ENCODE measurements at places on chromosomes 1 and 21.

- DNase-seq, result no peak
Measured at GRCh38 chr1:25487628-25488027, 55.8 kb upstream of the LDLRAP1 start.

- DNase-seq, result peak; percentile 50
Measured at GRCh38 chr21:32757804-32758203, 13.8 kb downstream of the PAXBP1 start.

DNA sequence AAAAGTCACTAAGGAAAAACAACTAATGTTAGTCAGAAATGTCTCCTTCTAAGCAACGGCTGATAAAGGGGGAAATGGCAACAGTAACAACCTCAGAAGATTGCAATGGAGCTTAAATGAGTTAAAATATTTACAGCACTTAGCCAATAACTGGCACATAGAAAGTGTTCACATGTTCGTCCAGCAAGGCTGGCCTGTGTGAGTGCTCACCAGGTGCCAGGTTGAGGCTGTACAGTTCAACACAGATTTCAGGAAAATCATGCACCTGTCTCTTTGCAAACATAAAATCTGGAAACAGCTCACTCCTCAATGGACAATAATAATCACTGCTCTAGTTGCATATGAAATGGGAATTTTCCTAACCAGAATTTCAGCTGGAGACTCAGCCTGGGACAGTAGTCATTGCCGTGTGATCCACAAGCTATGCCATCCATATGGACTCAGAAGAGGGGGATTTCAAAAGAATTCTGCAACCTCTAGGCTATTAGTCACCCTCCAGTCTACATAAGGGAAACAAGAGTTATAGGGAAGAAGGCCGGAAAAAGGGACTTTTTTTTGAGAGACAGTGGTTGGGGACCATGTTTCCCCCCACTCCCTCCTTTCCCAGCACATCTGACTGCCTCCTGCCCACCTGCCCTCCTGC lies 68.6 kb downstream of the SYDE2 start:
- peak; percentile 26 for DNase-seq

DNA sequence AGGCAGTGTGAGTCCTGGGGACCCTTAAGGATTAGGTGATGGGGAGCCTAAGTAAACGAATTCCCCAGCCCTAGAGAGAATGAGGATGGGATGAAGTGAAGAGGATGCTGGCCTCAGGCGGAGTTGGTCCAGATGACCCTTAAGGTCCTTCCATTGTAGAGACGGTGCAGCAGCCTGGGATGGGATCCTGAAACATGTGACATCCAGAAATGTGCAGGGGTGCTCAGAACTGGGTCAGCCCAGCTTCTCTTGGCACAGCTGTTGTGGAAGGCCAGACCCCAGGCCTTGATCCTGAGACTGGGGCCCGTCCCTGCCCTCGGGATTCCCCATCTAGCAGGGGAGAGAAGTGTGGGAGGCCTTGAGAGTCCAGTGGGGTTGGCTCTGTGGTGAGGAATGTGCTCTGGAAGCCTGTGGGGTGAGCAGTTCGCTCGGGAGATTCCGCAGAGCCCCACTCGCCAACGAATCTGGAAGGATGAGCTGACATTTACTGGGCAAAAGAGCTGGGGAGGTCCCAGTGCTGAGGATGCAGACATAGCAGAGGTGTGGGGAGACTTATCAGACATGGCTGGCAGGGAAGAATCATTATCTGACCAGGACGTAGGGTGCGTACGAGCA lies 28.1 kb downstream of the A3GALT2 start:
- DNase-seq, result no peak

DNA sequence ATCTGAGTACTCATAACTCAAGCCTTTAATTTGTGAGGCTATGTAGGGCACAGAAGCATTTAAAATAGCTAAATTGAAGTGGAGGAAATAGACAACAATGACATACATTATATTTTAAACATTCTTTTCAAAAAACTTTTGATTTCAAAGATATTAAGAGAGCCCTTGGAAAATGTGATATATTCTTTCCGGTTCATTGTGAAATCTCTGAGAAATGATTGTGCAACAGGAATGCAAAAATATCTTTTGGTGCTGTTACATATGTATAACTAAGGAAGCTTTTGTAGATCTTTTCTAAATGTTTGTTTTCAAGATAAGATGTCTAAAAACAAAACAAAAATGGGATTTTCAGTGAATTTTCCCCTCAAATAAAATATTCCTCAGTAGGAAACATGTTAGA lies 185.2 kb downstream of the LEPR start:
- DNase-seq, result no peak

- peak; percentile 4 for DNase-seq
Measured at GRCh38 chr1:211336161-211336560, 9.5 kb downstream of the TRAF5 start.

DNA sequence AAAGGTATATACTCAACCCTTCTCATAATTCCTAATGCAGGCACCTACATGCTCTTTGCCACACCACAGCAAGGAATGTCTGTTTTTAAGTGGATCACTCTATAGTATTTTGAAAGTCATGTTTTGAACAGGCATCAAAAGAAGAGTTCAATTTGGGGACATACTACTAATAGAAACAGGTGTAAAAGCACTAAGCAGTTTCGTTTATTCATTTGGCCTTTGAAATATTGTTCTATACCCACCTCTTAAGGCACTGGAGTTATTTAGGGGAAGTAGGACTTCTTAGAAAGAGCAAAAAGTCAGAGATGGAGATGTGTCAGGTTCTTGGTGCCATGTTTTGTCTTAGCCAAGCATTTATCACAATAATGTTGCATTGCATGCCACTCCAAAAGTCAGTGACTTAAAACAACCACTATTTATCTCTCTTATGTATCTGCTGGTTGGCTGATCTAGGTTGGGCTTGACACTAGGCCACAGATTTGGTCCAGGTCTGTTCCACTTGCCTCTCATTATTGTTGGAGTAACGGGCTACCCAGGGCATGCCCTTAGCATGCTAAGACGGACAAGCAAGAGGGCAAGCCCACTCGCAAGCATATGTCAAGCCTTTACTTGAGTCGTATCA lies 107.5 kb downstream of the RGL1 start:
- DNase-seq, result no peak

DNA sequence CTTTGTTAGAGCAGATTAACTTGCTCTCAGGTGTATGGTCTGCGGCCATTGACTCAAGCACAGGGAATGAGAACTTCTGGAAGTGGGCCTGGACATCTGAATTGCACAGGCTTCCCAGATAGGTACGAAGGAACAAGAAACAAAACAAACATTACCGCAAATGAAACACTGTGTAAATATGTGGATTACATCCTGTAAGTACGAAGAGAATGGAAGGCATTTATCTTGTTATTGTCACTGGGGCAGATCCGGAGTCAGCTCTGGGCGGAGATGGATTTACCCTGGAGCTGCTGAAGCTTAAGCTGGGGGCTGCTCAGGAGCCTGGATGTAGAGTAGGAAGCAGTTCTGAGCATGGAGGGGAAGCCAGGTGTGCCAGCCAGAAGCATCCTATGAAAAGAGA lies 6.8 kb downstream of the HES2 start:
- peak; percentile 55 for DNase-seq

DNA sequence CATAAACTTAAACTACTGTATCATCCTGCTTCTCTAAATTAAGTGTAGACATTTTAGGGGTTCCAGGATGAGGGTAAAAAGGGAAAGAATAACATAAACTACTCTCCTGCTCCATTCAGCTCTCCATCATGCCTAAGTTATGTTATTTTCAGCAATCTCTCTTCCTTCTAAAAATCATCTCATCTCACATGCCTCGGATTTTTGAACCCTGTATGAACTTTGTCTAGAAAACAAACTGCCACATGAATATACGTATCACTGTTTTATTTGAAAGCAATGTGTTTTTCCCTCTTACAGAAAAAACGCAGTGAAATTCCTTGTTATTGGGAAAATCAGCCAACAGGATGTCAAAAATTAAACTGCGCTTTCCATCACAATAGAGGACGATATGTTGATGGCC lies 32.6 kb downstream of the ZBED6 start:
- no peak for DNase-seq

DNA sequence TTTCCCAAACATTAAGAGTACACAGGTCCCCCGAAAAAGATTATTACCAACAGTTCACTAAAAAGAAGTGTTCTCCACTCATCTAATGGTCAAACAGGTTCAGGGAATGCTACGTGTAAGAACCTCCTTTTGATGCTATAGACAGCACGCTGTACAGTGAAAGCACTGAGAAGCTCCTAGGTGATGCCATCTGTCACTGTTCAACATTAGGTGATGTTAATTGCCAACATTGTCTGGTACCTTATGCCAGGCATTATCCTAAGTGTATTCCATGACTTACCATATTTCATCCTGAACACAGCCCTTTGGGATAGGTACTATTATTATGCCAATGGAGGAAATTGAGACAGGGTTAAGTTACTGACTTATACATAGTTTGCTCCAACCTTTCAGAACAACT lies 82.1 kb downstream of the DAB1 start:
- no peak for DNase-seq

DNA sequence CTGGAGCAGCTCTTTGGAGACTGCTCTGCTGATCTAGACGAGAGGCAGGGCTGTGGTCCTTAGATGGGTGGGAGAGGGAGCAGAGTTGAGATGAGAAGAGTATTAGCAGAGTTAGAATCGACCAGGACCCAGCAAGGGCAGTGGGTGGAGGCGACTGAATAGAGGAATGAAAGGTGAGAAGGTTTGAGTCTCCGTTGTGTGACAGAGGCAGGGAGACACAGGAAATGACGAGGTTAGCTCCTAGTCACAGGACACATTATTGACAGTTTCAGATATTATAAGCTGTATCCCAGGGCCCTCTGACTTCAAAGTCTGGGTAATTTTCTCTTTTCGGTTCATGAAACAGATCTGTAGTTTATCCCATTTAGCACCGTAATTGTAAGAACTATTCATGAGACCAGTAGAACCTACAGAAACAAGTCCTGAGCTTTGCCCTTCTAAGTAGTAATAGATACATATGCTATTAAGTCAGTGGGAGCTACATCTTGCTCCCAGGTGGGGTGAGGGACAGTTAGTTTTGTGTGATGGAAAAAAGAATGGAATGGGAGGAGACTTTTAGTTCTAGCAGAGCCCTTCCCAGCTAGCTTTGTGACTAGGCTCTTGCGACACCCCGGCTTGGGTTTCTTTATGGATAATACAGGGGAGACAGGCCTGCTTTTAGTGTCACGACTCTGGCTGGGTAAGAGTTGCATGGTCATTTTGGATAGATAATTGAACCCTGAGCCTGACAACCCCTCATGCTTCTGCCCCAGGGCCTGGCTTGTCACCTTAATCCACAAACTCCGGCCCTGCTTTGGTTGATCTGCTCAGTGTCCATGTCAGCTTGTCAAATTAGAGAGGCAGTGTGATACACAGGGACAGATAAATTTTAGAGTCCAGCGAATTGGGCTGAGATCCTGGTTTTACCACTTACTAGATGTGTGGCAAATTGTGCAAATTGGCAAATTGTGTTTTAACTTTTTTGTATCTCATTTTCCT lies 70.2 kb downstream of the UCK2 start:
- no peak for DNase-seq

- DNase-seq, result peak; percentile 10
Measured at GRCh38 chr1:171245458-171246064, 2.7 kb upstream of the FMO1 start.

DNA sequence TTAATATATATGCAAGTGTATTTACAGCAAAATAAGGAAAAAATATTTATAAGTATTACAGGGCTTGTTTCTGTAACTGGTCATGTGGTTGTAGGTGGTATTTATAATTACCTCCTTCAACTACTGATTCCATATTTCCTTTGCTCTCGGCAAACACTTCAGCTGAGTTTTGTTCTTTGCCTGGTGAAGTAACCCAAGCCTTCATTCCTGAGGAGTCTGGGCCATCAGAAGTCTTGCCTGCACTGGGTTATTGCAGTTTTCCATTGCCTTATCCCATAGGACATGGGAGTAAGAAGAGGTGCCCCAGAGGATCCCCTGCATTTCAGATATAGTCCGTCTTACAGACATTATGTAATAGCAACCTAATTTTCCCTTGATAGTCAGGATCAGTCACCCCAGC lies 23.8 kb downstream of the MARK1 start:
- DNase-seq, result no peak

GRCh38 chr21:38798481-38798882 lies 7.2 kb upstream of the ETS2 start:
- no peak for DNase-seq

DNA sequence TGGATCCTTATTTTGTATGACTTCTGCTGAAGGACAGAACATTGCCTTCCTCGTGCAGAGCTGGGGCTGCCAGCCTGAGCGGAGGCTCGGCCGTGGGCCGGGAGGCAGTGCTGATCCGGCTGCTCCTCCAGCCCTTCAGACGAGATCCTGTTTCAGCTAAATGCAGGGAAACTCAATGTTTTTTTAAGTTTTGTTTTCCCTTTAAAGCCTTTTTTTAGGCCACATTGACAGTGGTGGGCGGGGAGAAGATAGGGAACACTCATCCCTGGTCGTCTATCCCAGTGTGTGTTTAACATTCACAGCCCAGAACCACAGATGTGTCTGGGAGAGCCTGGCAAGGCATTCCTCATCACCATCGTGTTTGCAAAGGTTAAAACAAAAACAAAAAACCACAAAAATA lies 27.5 kb upstream of the KDM4A start:
- no peak for DNase-seq

DNA sequence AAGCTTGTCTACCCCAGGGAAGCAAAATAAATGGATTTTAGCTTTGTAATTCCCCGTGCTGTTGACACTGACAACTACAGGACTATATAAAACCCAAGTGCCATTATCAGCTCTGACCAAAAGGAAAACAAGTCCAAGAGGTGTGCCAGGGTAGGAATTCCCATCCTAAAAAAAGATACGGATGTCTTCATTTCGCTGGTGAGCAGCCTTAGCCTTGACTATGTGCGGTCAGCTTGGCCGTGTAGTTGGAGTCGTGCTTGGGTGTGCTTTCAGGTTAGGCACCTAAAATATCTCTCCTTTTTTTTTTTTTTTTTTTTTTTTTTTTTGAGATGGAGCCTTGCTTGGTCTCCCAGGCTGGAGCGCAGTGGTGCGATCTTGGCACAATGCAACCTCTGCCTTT lies 28.9 kb upstream of the ACTN2 start:
- no peak for DNase-seq

- no peak for DNase-seq
Measured at GRCh38 chr1:56472860-56473259, 106.5 kb downstream of the PLPP3 start.

DNA sequence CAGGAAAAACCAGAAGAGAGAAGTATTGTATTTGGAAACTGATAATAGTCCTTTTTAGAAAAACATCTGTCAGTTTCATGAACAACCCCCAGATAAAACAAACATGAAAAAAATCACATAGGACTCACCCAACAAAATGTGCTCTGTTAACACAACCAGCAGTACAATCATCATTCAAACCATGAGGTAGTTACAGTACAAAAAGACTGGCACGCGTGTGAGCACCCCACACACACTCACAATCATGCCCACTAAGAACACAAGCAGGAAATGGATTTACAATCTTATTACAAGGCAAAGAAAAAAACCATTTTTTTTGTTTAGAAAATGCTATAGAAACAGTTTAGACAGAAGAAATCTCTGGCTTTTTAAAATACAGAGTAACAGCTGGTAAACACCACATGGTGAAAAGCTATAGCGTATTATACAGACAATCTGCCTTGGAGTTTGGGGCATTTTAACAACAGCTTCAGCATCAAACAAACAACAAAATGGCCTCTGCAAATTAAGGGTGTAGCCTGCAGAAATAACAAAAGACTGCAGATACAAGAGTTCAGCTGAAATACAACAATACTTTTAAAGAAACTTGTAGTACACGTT lies 180.0 kb downstream of the CDC7 start:
- DNase-seq, result no peak
